ENCODE measurements at places on chromosomes 12 and 14.
A peak's percentile ranks its signal among the peaks of the same experiment; 100 is the strongest.

GRCh38 chr12:59113831-59114615 lies 193.7 kb upstream of the LRIG3 start:
- DNase-seq = peak; percentile 9

GRCh38 chr12:12806784-12807516 lies 6.2 kb upstream of the DDX47 start:
- DNase-seq = no peak

- DNase-seq = no peak
Measured at GRCh38 chr12:125677829-125678228, 612.6 kb downstream of the AACS start.

GRCh38 chr14:62189698-62190097 lies 427.5 kb downstream of the SNAPC1 start:
- no peak for DNase-seq

- no peak for DNase-seq
Measured at GRCh38 chr14:61355892-61356325, 34.5 kb downstream of the PRKCH start.

DNA sequence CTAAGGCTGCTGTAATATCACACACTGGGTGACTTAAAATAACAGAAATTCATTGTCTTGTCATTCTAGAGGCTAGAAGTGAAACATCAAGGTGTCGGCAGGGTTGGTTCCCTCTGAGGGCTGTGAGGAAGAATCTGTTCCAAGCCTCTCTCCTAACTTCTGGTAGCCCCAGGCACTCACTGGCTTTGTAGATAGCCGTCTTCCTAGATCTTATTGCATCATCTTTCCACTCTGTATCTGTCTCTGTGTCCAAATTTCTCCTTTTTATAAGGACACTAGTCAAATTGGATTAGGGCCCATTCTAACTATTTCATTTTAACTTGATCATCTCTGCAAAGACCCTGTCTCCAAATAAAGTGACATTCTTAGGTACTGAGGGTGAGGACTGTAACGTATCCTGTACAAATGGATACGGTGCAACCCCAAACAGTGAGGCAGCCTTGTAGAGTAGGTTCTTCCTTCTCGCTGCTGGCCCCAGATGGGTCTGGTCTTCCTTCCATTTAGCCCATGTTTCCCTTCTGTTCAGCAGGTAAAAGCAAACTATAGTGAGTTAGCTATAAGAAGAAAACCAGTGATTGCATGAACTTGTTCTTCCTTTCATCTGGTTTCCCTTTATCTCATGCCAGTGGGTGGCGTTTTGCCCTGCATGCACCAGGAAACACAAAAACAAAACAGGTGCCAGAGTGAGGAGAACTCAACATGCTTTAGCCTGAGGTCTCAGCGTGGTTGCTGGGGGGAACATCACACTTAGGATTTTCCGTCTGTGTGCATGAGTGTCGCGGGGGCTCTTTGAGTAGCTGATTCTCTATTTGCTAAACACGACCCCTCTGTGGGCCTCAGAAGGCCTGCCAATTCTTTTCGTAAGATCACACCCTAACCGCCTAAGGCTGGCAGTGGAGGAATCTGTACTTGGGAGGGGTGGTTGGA lies 19.5 kb downstream of the TTC9 start:
- peak; percentile 57 for DNase-seq

DNA sequence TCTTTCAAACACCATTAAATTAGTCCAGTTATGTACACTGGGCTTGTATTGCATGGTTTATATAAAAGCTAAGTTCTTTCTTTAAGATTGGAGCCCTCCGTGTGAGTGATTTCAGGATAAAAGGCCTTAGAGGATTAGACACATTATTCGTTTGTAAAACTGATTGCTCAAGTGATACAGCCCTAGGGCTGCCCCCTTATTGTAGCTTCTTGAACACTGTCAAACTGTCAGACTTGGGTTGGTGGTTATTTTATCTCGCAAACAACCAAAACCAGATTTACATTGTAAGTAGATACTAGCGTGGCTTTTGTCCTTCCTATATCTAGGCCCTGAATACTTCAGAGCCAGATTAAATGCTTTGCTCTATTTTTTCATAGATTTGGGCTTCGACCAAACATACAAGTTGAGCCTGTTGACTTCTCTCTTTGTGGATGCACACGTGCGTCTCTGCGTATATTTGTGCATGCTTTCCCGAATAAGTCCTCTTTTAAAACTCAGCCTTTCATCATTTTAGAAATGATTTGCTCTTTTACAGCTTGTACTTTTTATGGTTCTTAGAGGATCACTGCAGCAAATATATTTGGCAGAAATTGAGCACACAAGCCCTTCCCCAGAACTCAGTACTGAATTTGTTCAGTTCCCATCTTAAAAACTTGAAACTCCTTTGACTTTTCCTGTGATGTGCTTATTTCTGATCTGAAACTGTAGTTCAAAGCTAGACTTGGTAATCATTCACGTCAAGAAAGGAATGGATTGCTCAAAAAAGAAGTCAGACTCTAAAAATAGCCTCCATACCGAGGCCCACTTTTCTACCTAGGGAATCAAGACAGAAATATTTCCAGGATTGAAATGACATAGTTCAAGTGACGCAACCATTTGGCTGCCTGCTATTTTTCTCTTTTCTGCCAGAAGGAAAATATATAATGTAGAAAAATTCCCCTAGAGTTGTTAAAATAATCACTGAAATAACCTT lies 129.5 kb downstream of the ETV6 start:
- peak; percentile 62 for DNase-seq

- DNase-seq = no peak
Measured at GRCh38 chr12:110546339-110546738, 36.8 kb downstream of the PPTC7 start.

GRCh38 chr12:112900298-112901145 lies 6.2 kb upstream of the OAS1 start:
- no peak for DNase-seq

GRCh38 chr12:62533755-62534107 lies 67.1 kb downstream of the MON2 start:
- DNase-seq = no peak

- no peak for DNase-seq
Measured at GRCh38 chr14:93301821-93302447, 30.9 kb downstream of the BTBD7 start.

DNA sequence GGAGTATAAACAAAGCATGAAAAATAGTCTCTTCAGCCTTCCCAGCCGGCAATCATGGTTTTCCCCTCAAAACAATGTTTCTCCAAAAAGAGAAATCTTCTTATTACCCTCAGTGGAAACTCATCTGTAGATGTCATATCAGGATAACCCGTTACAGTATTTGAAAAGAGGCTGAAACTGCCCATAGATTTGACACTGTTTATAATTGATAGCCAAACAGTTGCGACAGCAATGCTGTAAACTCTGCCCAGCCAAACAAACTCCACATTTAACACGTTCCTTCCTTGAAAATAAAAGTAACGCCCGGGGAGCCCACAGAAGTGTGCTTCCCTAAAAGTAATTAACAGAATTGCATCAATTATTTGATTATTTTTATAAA lies 201.3 kb upstream of the FOXN3 start:
- DNase-seq = no peak

GRCh38 chr12:121295746-121296617 lies 527 bp downstream of the CAMKK2 start:
- DNase-seq = no peak

- DNase-seq = no peak
Measured at GRCh38 chr12:21248679-21249078, 86.0 kb downstream of the SLCO1A2 start.

- no peak for DNase-seq
Measured at GRCh38 chr12:21801522-21802288, 27.2 kb upstream of the KCNJ8 start.

GRCh38 chr14:24858052-24858451 lies 191.9 kb downstream of the STXBP6 start:
- DNase-seq = no peak

DNA sequence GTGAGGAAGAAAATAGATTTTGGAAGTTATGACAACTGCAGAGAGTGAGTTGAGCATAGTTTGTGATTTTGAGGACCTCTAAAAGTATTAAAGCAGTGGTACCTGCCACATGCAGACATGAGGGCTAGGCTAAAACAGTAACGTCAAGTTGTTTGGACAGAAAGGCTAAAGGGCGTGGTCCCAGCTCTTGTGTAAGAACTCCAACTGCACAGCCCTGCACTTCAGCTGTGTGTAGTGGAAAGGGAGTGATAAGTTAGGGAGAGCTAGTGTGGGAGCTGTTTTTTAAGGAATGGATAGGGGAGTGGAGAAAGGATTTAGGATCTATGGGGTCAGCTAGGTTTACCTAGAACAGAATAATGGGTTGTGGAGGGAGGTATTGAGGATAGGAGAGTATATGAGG lies 39.5 kb downstream of the TESPA1 start:
- DNase-seq = no peak

DNA sequence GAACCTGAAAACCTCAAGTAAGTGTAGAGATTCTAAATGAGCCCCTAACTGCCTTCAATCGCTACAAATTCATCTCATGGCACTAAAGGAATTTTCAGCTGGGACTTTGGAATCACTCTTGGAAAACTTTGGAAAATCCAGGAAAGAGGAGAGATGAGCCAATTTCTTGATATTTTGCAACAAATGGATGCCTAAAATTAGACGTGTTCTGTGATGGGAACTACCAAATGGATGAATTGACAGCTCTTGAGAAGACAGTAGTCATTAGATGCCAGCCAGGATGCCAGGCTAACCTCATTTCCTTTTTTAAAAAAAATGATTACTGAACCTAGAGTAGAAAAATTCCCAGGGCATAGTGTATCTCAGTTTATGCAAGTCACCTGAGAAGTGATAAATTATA lies 78.3 kb downstream of the NPAS3 start:
- no peak for DNase-seq

GRCh38 chr12:49703647-49704137 lies 3.5 kb downstream of the FMNL3 start:
- DNase-seq = peak; percentile 71

DNA sequence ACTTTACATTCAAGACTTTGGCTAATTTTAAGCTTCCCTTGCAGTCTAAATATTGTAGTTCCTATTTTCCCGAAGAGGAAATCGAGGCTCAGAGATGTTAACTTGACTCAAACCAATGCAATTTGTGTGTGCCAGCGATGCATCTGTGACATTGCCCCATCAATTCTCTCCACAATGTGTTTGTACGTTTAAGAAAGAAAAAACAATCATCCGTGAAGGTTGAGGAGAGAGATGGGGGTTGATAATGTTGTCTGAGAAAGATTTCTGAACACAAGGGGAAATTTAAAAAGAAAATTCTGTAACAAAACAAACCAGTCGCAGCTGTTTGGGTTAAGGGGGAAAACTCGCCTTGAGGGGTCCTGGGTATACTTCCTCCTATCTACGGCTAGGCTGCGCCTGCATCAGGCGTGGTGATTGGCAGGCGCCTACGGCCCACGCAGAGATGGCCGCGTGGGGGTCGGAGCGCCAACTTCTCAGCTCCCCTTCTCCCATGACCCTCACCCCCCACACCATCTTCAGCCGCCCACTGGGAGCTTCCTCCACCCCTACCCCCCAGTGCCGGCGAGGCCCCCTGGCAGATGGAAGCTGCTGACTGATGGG lies 12.3 kb downstream of the SIX1 start:
- DNase-seq = no peak

GRCh38 chr14:105943973-105944602 lies 417.7 kb downstream of the TMEM121 start:
- DNase-seq = no peak

DNA sequence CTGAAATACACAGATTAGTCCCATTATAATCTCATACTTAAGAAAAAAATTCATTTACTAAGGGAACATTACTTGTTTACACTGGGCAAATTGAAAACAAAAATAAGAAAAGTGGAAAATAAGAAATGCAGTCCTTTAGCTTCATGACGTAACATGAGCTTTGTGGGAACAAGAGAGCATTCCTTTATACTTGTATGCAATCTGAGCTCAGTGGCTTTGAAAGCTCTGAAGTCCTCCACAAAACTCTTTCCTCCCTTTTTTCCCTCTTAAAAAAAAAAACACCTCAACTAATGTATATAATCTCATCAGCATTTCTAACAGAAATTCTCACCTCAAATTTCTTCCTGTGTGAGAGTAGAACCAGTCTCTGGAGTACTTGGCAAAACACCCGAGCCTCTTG lies 76.9 kb upstream of the OTX2 start:
- DNase-seq = no peak

- DNase-seq = no peak
Measured at GRCh38 chr12:29782285-29782870, 1.4 kb downstream of the TMTC1 start.

DNA sequence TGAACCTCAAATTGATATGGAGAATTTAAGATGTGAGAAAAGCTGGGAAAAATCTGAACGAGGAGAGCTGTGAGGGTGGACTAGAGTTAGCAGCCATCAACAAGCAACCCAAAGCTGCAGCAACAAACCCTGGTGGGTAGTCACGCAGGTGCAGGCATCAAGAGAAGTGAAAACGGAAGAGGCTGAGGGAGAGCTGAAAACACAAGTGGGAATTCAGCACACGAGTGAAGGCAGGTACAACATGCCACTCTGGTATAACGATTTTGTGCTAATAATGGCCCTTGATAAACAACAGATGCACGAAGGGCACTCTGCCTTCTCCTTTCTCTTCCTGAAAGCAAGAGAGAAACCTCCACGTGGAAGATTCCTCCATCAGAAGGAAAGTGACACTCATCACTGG lies 11.5 kb downstream of the TCL1B start:
- DNase-seq = peak; percentile 56

DNA sequence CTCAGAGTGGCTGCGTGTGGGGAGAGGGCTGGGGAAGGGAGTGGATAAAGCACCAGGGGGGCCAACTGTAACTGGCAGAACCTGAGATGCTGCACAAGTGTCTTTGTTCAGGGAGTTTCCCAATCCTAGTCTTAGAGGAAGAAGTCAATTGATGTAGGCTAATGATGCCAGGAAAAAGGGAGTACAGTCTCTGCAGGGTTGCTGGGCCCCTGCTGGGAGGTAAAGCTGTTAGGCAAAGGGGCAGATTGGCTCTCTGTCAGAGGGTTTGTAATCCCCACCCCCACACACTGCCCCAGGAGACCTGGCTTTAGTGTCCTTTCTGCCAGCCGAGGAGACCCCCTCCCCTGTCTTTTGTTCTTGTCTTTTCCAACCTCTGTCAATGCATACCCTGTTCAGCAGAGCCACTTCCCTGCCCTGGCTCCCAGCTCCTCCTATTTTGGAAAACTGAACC lies 178.4 kb downstream of the KCNA5 start:
- no peak for DNase-seq

- no peak for DNase-seq
Measured at GRCh38 chr14:55146425-55146824, 17.4 kb downstream of the LGALS3 start.
